ENCODE measurements at places on chromosomes 6 and 20. TPM values are rescaled to one million over a fixed set of nuclear protein-coding genes. Genes with fewer than 3 reads are reported as not detected.

ZFP57 gene
- total RNA-seq: not detected

- peaks cover 11% of the 10 kb centered on the region for H3K27me3 ChIP-seq
- no peaks in the 10 kb centered on the region for H3K4me1 ChIP-seq
- no peak overlapping the region for H3K4me3 ChIP-seq
Measured at GRCh38 chr6:27957516-27957915, 475 bp downstream of the OR2B6 start.

DNA sequence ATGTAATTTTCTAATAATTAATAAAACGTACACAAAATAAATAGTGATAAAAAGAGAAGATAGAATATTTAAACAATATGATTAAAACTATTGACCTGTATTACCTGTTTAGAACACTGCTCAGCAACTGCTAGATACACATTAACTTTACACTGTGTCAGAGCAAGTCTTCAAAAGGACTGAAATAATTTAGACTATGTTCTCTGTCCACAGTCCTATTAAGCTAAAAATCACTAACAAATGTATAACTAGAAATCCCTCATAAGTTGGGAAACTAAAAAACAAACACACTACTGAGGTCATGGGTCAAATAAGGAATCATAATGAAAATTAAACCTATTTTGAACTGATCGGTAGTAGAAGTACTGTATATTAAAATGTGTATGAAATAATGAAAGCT lies 181.7 kb downstream of the QKI start:
- H3K4me1 ChIP-seq: no peaks in the 10 kb centered on the region
- H3K4me3 ChIP-seq: no peak overlapping the region
- no peak overlapping the region for H3K27ac ChIP-seq
- no peaks in the 10 kb centered on the region for H3K36me3 ChIP-seq
- no peak for DNase-seq

DNA sequence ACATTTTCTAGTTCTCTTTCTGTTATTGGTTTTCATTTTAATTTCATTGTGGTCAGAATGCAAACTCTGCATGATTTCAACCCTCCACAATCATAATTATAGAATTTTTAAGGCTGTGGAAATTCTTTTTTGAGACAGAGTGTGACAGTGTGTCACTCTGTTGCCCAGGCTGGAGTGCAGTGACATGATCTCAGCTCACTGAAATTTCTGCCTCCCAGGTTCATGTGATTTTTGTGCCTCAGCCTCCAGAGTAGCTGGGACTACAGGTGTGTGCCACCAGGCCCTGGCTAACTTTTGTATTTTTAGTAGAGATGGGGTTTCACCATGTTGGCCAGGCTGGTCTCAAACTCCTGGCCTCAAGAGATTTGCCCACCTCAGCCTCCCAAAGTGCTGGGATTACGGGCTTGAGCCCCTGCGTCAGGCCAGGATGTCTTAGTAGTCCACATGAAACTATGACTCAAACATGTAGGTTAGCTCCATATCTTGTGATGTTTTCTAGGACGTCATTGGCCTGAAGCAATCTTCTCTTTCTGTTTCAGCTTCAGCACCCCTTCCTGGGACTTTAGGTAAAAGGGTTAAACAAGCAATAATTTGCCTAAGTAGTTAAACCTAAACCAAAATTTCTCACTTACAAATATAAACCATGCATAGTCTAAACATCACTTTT lies 47.4 kb upstream of the SAMD3 start:
- no peak overlapping the region for H3K4me3 ChIP-seq
- no peaks in the 10 kb centered on the region for H3K36me3 ChIP-seq
- H3K27ac ChIP-seq: no peak overlapping the region
- H3K4me1 ChIP-seq: no peaks in the 10 kb centered on the region
- no peaks in the 10 kb centered on the region for H3K27me3 ChIP-seq

DNA sequence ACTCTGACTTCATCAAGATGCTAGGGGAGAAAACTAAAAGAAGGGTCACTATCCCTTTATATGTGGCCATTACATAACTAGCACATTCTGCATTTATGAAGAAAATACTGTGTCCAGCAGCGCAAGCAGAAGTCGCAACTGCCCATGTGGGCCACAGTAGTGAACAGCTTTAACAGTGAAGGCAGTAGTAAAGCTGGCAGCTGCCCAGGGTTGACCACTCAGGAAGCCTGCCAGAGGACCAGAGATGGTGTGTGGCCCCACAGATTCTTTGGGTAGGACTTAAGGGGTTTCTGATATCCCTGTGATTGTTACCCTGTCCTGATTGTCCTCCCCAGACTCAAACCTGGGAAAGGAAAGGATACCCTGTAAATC lies 88.3 kb upstream of the NT5E start:
- no peaks in the 10 kb centered on the region for H3K36me3 ChIP-seq
- no peak for DNase-seq
- no peak overlapping the region for H3K27ac ChIP-seq
- no peaks in the 10 kb centered on the region for H3K4me1 ChIP-seq
- H3K27me3 ChIP-seq: no peaks in the 10 kb centered on the region

- H3K4me3 ChIP-seq: no peak overlapping the region
- peaks cover 47% of the 10 kb centered on the region for H3K4me1 ChIP-seq
- H3K27ac ChIP-seq: no peak overlapping the region
- no peaks in the 10 kb centered on the region for H3K27me3 ChIP-seq
Measured at GRCh38 chr6:75278474-75279077, 6.0 kb downstream of the TMEM30A start.
